CD4-positive, alpha-beta T cell treated with Interferon alpha-2 for 1 hour (primary cell): ENCODE measurements at places on chromosomes 2 and 18.
A peak's percentile ranks its signal among the peaks of the same experiment; 100 is the strongest.

- no peak for DNase-seq
Observed at GRCh38 chr2:47595115-47595514, 187.8 kb upstream of the MSH6 start.

DNA sequence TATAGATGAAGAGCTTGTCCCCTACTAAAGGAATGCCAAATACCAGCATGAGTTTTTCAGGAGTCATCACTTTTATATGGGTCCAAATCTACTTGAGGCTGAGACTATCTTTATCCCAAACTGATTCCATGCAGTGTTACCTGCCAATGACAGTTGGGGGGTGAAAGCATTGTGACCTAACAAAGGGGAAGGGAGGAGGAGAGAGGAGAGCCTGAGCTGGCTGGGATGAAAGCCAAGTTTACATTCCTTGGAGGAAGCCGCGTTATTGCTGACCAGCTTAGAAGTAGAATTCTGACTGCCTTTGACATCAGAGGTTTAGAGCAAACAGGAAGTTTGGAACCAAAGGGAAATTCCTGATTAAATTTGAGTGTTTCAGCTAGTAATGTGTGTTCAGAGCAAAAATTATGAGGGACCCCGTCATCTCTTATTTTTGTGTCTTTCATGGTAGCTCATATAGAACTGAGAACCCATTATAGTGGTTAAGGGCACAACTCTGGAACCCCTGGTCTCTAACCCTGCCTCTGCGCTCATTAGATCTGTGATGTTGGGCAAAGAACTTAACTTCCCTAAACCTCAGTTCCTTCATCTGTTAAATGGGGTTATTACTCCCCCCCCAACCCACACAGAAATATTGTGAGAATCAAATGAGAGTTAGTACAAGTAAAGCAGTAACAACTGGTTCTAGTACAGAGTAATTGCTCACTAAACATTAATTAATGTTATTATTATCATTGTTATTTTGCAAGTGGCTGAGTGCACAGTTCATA is 199.3 kb upstream of the EPAS1 start:
- DNase-seq = no peak

- no peak for DNase-seq
Observed at GRCh38 chr2:44362207-44363015, 664 bp downstream of the CAMKMT start.

GRCh38 chr2:215764441-215765048 is 248.8 kb downstream of the MREG start:
- DNase-seq = no peak

GRCh38 chr2:179860255-179861026 is 971 bp downstream of the ZNF385B start:
- DNase-seq = no peak

DNA sequence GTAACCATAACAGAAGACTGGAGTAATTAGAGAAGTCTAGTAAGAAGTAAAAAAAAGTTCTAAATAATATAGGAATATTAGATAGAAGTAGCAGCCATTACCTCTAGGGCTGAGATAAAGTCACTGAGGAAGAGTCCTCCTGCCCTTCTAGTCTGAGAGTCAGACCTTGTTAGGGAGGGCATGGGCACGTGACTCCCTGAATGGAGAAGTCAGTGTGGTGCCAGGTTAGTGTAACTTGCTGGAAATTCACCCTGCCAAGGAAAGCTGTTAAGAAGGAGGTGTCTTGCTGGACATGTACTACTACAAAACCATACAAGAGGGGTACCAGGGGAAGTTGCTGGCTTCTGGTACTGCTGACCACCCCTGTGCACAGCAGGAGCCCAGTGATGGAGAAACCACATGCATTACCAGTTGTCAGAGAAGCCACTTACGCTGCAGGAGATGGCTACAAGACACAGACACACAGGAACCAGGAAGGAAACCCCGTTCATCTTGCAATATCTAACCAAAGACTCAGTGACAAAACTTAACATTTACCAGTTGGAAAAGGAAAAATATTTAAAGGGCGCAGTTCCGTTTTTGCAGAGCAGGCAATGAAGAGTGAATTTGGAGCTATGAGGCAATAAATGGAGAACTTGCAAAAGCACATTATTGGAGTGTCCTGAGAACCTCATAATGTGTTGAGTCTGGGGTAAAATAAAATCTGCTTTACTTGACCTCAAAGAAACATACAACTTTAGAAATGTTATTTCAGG is 77.2 kb upstream of the TLK1 start:
- no peak for DNase-seq

DNA sequence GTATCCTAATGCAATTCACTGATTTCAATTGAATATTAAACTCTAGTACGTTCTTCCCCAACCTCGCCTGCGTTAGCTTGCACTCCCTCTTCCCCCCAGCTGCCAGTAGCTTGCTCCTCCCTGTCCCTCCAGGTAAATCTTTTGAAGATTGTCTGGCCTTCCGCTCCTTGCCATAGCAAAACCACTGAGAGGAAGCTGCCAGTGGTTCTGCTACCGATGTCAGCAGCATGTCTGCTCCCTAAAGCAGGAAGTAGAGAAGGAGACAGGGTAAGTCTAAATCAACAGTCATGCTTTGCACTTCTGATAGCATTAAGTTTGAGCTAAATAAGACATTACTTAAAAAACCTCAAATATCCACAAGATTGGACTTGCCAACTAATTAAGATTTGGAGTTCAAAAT is 89.1 kb downstream of the SCN2A start:
- DNase-seq = no peak

DNA sequence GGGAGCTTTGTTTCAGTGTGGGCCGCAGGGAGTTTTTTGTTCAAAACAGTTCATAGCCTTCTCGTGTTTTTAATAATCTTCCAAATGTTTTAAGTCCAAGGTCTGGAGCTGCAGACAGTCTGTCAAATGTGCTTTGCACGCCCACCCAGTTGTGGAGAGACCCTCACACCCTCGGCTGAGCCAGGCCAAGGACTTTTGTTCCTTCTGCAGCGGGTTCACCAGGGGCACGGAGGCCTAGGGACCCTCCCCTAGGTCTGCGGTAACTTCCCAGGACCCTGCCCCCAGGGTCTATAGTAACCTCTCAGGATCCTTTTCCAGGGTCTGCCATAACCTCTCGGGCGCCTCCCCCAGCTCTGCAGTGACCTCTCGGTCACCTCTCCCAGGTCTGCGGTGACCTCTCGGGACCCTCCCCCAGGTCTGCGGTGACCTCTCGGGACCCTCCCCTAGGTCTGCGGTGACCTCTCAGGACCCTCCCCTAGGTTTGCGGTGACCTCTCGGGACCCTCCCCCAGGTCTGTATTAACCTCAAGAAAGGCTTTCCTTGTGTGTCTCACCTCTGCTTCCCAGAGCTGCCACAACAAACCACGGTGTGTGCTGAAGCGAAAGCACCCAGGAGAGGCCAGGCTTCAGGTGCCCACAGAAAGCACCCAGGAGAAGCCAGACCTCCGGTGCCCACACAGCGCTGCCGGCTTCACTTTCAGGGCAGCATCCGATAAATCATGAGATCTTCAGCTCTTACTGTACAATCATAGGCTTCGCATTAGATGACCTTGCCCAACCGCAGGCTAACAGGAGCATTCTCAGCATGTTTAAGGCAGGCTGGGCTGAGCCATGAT is 301.9 kb upstream of the SALL3 start:
- no peak for DNase-seq

DNA sequence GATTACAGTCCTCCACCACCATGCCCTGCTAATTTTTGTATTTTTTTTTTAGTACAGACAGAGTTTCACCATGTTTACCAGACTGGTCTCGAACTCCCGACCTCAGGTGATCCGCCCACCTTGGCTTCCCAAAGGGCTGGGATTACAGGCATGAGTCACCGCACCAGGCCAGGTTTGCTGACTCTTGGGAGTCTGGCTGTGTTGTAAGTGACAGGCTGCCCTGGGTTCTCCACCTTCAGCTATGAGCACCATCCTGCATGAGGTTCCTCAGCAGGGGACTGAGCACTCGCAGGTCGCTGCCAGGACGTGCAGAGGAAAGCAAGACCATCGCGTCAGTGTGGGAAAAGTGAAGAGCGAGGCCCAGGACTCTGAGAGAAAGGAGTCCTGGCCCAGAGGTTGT is 112.6 kb upstream of the NDUFV2 start:
- no peak for DNase-seq

DNA sequence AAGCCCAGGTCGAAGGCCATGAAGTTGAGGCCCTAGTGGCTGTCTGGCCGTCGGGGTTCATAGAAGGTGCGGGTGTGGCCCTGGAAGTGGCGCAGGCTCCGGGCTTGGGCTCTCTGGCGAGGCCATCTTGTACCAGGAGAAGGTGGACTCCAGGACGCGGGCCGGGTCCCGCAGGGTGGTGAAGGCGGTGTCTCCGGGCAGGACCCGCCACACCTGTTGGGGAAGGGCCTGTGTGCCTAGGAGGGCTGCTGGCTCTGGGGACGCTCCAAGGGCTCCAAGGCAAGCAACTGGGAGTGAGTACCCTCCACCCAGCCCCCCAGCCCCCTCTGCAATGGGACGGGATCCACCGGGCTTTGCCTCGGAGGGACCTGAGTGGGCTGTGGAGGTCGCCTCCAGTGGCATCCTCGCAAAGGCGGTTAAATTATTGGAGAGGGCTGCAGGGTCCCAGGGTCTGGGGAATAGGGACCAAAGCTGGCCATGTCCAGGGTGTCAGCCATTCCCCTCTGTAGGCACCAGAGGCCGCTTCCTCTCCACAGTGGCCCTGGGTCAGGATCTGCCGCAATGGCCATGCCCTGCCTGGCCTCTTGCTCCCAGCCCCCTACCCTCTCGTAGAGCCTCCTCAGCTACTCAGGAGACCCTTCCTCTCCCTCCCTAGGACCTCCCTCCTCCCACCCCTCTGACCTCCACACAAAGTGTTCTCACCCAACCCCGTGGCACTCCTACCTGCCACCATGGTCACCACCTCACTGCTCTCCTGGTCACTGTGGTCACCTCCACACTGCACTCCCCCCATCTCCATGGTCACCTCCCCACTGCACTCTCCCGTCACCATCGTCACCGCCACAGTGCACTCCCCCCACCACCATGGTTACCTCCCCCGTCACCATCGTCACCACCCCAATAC is 10.3 kb downstream of the AQP12A start:
- no peak for DNase-seq

DNA sequence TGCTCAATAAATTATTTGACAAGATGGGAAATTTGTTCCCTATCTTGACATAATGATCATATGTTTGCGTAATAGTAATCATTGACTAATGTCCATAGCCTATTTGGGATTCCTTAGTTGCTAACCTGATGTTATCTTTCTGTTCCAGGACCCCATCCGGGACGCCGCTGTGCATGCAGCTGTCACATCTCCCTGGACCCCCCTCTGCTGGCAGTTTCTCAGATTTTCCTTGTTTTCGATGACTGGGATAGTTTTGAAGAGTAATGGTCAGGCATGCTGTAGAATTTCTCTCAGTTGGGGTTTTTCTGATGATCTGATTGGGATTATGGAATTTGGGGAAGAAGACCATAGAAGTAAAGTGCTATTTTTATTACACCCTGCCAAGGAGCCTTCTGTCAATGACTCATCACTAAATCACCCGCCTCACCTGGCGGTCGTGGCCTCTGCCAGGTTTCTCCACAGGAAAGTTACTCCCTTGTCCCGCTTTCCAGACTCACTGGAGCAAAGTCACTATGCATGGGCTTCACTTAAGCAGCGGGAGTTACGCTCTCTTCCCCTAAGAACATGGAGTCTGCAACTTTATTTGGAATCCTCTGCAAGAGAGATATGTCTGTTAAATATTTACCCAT is 19.9 kb upstream of the TMEM18 start:
- no peak for DNase-seq

DNA sequence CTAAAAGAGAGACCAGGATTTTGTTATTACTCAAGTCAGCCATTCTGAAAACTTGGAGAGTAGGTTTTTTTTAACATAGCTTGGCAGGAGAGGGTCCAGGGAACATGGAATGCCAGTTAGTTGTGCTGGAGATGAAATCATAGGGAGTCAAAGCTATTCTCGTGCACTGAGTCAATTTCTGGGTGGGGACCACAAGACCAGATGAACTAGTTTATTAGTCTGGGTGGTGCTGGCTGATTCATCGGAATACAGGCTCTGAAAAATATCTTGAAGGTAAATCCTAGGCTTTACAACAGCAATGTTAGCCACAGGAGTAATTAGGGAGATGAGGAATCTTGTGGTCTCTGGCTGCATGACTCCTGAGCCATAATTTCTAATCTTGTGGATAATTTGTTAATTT is 921.4 kb downstream of the TRIB2 start:
- no peak for DNase-seq

DNA sequence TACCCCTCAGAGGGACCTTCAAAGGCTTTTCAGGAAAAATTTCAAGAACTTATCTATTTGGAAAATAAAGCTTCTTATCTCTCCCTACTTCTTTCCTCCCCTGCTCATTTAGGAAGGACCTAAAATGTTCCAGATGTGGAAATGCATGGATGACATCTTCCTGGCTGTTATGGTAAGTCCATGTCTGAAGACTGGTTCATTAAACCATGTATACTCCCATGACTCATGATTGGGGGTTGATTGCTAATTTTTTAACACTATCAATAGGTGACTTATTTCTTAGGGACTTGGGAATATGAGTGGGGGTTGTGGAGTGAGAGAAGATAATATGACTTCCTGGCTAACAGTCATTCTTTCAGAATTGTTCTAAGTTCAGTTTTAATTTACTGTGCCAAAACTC is 104.0 kb upstream of the PARD3B start:
- DNase-seq = no peak

GRCh38 chr2:19416083-19416482 is 57.7 kb upstream of the OSR1 start:
- no peak for DNase-seq

DNA sequence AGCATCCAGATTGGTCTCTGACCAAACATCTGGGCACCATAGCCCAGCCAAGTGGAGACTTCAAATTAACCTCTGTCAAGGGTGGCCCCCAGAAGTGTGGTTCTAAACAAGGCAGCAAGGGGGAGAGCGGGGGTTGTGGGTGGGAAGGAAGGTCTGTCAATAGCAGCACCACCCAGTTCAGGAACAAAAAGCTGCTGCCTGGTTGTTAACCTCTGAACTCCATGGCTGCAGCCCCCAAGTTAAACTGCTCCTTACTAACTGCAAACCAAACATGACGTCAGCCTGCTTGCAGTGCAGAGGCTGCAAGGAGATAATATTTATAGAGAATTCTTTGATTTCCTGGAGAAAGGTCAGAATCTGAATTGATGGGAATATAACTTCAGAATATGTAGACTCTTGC is 76.5 kb downstream of the ARL4C start:
- peak; percentile 43 for DNase-seq

DNA sequence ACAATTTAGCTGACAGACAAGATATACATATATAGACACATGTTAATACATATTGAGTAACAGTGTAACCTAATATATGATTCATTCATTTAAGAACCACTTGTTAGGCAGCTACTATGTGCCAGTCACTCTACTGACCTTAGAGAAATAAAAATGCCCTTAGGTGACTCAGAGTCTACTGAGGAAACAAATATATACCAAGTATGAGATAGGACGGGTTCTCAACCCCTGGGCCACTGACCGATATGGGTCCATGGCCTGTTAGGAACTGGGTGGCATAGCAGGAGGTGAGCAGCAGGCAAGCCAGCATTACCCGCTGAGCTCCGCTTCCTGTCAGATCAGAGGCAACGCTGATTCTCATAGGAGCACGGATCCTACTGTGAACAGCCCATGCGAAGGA is 14.8 kb downstream of the STRN start:
- DNase-seq = no peak

GRCh38 chr2:96538487-96539214 is 2.1 kb downstream of the ARID5A start:
- peak; percentile 95 for DNase-seq

- DNase-seq = no peak
Observed at GRCh38 chr2:1518331-1518803, 105.1 kb downstream of the TPO start.
